ENCODE measurements at places on chromosomes 6 and 20.

- no peak for DNase-seq
Observed at GRCh38 chr20:50745634-50746137, 14.3 kb downstream of the PARD6B start.

GRCh38 chr6:163133017-163133416 is 281.5 kb upstream of the QKI start:
- no peak for DNase-seq

- DNase-seq = no peak
Observed at GRCh38 chr6:20575704-20576451, 41.6 kb downstream of the CDKAL1 start.

- DNase-seq = no peak
Observed at GRCh38 chr6:13496513-13497190, 9.3 kb upstream of the GFOD1 start.

DNA sequence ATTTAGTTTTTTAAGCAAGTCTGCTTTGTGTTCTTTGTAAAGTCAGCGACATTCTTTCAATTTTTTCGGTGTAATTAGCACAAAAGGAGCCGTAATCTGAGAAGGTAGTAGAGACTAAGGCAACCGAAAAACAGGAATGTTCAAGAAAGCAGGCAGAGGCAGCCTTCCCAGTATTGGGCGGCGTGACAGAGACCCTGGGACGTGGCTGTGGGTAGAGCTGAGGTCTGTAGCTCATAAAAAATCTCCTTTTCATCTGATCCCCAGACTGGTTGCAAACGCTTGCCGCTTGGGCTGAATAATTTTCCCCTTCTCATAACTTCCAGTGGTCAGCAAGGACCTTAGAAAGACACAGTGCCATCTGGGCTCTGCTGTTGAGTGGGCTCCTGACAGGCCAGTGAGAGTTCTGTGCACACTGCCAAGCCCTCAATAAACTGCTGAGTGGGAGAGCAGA is 30.8 kb downstream of the GNAS start:
- DNase-seq = no peak

All from RWPE2 (cell line).